Activated CD4-positive, alpha-beta memory T cell treated with anti-CD3 and anti-CD28 coated beads, Interleukin-2, amount 10 ng/mL, durations not matched to agents 7 days and 5 days (primary cell): ENCODE measurements at places on chromosomes 3 and 15. TPM values are rescaled to one million over a fixed set of nuclear protein-coding genes. Genes with fewer than 3 reads are reported as not detected.

DNA sequence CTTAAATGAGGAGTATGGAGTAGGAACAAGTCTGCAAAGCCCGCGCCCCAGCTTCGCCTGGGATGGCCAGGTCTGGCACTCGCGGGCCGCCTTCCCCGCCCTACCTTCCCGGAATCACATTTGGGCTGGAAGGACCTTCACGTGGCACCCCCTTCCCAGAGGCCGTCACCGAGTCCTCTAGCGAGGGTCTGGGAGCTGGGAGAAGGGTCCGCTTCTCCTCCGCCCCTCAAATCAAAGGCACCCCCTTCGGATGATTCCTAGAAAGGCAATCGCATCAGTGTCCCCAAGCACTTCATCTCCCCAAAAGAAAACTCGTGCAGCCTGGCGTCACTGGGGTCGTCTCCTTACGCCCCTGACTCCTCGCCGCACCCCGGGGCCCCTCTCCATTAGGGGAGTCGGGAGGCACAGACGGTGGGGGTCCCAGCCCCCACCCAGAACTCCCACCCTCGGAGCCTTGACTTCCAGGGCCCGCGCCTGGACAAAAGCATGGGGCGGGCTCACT is 380 bp downstream of the MYLK start:
- no peak overlapping the region for H3K27ac ChIP-seq
- peaks cover under 1% of the 10 kb centered on the region for H3K36me3 ChIP-seq
- H3K27me3 ChIP-seq = peaks cover 51% of the 10 kb centered on the region
- no peak for DNase-seq
- H3K4me3 ChIP-seq = peak overlapping the region; percentile 47

DNA sequence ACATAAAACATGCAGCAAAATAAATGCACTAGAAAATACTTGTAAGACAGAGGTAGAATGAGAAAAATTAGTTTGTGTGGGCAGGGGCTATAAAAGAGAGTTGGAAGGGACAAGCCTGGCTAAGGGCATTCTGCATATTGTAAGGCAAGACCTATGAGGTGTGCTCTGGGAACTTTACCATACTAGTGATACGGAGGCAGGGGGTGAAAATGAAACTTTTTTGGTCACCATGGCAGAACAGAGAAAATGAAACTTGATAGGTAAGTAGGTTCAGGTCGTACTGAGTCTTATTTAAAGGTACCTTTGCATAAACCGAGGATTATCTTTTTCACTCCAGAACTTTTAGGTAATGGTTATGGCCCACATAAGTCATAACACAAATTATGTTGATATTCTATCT is 74.7 kb upstream of the ACKR4 start:
- H3K27ac ChIP-seq = peak overlapping the region; percentile 36
- H3K4me1 ChIP-seq = peaks cover 13% of the 10 kb centered on the region
- DNase-seq = no peak
- H3K27me3 ChIP-seq = no peaks in the 10 kb centered on the region
- H3K36me3 ChIP-seq = peaks cover 70% of the 10 kb centered on the region

Gene CTXN2
- not detected for total RNA-seq

GRCh38 chr3:151144760-151145159 is 58.3 kb downstream of the GPR171 start:
- H3K4me1 ChIP-seq = no peaks in the 10 kb centered on the region
- H3K27ac ChIP-seq = no peak overlapping the region
- no peaks in the 10 kb centered on the region for H3K36me3 ChIP-seq
- DNase-seq = no peak

Gene CCDC33
- not detected for total RNA-seq

DNA sequence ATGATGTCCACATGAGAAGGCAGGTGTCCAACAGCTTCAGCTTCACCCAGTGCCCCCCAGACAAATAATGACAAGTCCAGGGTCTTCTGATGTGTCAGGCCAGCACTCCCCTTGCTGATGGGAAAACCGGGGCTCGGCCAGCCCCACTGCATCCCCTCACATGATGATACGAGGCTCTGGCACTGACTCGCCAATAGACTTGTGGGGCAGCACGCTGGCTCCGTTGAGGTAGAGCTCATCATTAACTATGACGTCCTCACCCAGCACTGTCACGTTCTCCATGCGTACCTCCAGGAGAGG is 2.1 kb upstream of the AMIGO3 start:
- peaks cover 36% of the 10 kb centered on the region for H3K36me3 ChIP-seq
- H3K4me3 ChIP-seq = peak overlapping the region; percentile 91
- no peak overlapping the region for H3K27ac ChIP-seq
- H3K4me1 ChIP-seq = peaks cover 53% of the 10 kb centered on the region

Gene ATXN7
- 59.5 TPM for total RNA-seq

Gene PYGO1
- not detected for total RNA-seq

GRCh38 chr3:42020684-42021307 is 58.9 kb upstream of the ULK4 start:
- DNase-seq = no peak
- H3K4me3 ChIP-seq = no peak overlapping the region
- H3K36me3 ChIP-seq = peaks cover 4% of the 10 kb centered on the region
- no peak overlapping the region for H3K27ac ChIP-seq
- peaks cover 46% of the 10 kb centered on the region for H3K4me1 ChIP-seq
- H3K27me3 ChIP-seq = no peaks in the 10 kb centered on the region

- no peaks in the 10 kb centered on the region for H3K27me3 ChIP-seq
- no peaks in the 10 kb centered on the region for H3K4me1 ChIP-seq
- no peaks in the 10 kb centered on the region for H3K36me3 ChIP-seq
- H3K4me3 ChIP-seq = no peak overlapping the region
Measured at GRCh38 chr3:126127904-126128303, 44.0 kb upstream of the SLC41A3 start.

DNA sequence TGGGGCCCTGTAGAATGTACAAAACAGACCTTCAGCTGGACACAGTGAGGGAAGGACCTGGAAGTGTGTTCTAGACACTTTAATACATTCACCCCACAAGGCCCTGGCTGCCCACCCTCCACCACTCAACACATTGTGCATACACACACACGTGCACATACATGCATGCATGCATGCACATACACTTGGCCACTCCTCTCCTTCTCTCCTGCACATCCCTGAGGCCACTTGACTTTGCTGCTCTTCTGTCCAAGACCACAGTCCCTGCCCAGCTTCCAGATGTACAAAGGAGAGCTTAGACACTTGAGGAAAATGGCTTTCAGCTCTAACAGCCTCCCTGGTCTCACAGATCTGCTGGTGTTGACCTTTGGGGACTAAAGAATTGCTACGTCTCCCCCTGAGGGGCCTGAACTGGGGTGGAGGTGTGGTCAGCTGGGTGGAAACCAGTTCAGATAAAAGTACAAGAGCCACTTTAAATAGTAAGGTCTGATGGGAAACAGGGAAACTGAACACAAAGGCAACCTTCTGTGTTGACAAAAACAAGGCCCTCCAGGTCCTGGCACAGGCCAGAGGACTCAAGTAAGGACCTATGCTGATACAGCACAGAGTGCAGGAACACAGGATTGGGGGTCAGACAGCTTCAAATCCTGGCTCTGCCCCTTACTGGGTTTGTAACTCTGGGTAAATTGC is 24.8 kb upstream of the NOX5 start:
- H3K27ac ChIP-seq = no peak overlapping the region
- no peak for DNase-seq
- peaks cover 3% of the 10 kb centered on the region for H3K27me3 ChIP-seq
- no peaks in the 10 kb centered on the region for H3K36me3 ChIP-seq

Gene MAGI1
- total RNA-seq = 0.25 TPM

Gene SRGAP3
- 1.2 TPM for total RNA-seq

DNA sequence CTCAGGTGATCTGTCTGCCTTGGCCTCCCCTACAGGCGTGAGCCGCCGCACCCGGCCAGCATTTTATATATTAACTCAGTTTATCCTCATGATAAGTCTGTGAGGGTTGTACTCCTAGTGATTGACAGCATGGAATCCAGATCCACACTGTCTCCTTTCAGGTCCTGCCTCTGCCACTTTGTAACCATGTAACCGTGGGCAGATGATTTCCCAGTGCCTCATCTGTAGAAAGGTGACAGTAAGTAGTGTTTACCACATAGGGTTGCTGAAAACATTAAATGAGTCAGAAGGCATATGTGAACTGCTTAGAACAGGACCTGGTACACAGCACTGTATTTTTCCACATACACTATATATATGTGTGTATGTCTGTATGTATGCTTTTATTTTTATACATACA is 2.4 kb downstream of the FYTTD1 start:
- peak overlapping the region; percentile 70 for H3K4me3 ChIP-seq
- no peaks in the 10 kb centered on the region for H3K27me3 ChIP-seq
- DNase-seq = no peak
- no peak overlapping the region for H3K27ac ChIP-seq
- peaks cover 10% of the 10 kb centered on the region for H3K36me3 ChIP-seq
- peaks cover 43% of the 10 kb centered on the region for H3K4me1 ChIP-seq

Gene STXBP5L
- not detected for total RNA-seq

Gene LSAMP
- total RNA-seq = not detected

DNA sequence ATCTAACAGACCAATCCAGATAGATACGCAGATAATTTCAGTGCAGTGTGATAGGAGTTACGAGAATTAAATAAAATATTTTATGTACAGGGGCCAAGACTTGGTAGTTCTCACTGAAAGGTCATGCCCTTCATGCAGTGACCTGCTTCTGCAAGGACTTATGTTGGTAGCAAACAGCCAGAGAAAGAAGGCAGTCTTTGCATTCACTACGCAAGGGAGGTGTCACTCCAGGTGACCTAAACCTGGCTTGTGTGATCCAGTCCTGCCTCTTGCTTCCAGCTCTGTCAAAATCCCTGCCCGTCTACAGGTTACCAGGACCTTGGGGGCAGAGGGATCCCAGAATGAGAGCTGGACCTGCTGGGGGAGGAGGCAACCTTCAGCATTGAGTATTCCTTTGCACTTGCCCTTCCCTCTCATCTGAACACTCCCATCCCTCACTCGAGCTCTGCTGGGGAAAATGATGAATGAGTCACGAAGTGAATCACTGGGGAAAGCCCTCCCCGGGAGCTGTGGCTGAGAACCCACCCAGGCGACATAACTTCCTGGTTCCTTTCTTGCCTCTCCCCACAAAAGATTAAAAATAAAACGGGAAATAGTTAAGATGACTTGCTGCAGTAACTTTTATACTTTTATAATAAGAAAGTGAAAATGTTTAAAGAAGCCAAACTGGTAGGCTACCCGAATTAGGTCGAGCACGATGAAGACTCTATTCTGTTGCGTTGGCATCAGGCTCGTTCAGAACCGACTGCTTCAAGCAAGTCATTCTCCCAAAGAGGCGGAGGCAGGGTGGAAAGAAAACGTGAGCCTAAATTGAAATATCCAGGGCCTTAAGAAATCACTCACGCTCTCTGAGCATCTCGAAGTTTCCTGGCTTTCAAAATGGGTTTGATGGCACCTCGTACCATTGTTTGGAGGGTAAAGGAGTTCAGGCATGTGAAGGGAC is 216.1 kb downstream of the SLCO3A1 start:
- peak; percentile 28 for DNase-seq
- no peaks in the 10 kb centered on the region for H3K36me3 ChIP-seq
- no peak overlapping the region for H3K27ac ChIP-seq
- no peaks in the 10 kb centered on the region for H3K27me3 ChIP-seq
- H3K4me1 ChIP-seq = peaks cover 47% of the 10 kb centered on the region

GRCh38 chr3:71713041-71713440 is 12.2 kb downstream of the EIF4E3 start:
- DNase-seq = no peak
- H3K36me3 ChIP-seq = peaks cover 38% of the 10 kb centered on the region
- no peak overlapping the region for H3K27ac ChIP-seq

- no peaks in the 10 kb centered on the region for H3K36me3 ChIP-seq
- DNase-seq = no peak
- no peaks in the 10 kb centered on the region for H3K4me1 ChIP-seq
- H3K4me3 ChIP-seq = no peak overlapping the region
Measured at GRCh38 chr3:78244136-78244535, 1204.2 kb downstream of the ROBO2 start.

GRCh38 chr15:77305953-77306352 is 114.0 kb downstream of the PEAK1 start:
- H3K36me3 ChIP-seq = no peaks in the 10 kb centered on the region
- H3K4me1 ChIP-seq = no peaks in the 10 kb centered on the region
- DNase-seq = no peak
- H3K27ac ChIP-seq = no peak overlapping the region
- no peak overlapping the region for H3K4me3 ChIP-seq

- no peaks in the 10 kb centered on the region for H3K27me3 ChIP-seq
- no peaks in the 10 kb centered on the region for H3K36me3 ChIP-seq
- no peaks in the 10 kb centered on the region for H3K4me1 ChIP-seq
- no peak overlapping the region for H3K4me3 ChIP-seq
- DNase-seq = peak; percentile 8
Measured at GRCh38 chr3:195221015-195221853, 49.7 kb downstream of the XXYLT1 start.

DNA sequence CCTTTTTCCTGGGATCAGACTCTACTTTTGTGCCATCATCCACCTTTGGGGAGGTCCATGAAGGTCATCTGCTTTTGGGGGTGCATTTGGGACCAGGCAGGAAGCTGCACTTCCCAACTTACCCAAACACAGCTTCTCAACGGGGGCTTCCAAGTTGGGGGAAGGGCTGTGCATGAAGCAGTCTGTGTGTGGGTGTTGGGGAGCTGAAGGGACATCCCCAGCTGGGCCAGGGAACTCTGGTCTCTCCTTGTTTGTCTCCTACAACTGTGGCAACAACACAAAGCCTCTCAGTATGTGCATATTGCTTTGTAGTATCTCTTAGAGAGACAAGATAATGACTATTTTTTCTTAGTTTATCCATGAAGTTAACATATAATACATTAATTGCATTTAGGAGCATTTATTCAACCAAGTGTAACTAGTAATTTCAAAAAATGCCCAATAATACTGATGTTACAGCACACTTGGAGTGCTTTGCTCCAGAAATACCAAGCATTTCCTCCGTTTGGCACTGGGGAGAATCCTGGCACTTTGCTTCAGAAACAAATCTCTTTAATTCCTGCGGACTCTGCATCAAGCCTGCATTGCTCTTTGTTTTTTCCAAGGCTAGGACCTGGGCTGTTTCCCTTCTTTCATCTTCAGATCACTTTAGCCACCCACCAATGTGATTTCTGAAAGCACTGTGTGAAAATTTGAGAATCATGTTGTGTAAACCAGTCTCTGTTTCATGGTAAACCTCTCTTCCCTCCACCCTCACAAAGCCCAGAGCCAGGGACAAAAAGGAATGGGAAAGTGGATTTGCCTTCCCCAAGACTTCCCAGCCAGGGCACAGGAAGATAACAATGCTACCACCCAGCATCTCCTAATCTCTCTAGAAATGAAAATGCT is 126.2 kb upstream of the PFN2 start:
- no peaks in the 10 kb centered on the region for H3K4me1 ChIP-seq
- H3K36me3 ChIP-seq = no peaks in the 10 kb centered on the region
- H3K4me3 ChIP-seq = no peak overlapping the region
- DNase-seq = no peak

- no peak overlapping the region for H3K4me3 ChIP-seq
- no peak for DNase-seq
Measured at GRCh38 chr3:111761309-111761795, 97.7 kb upstream of the PHLDB2 start.
